Neural cell (in vitro differentiated cells): ENCODE measurements at places on chromosomes 1 and 21. TPM values are rescaled to one million over a fixed set of nuclear protein-coding genes. Genes with fewer than 3 reads are reported as not detected.

GBP3 gene
- not detected in 2 replicates for polyA plus RNA-seq

UTS2 gene
- polyA plus RNA-seq = 1.5 and 2.4 TPM in 2 replicates

MFAP2 gene
- 68.4 and 80.8 TPM in 2 replicates for polyA plus RNA-seq

ASCL5 gene
- 0.20 TPM in 1 of 2 replicates, not detected in the other for polyA plus RNA-seq

CLCC1 gene
- 27.8 and 28.7 TPM in 2 replicates for polyA plus RNA-seq
